DMS153 (cell line): ENCODE measurements at places on chromosomes 13 and 19.

- DNase-seq = no peak
These were observed 23.4 kb downstream of the GP6 start for GRCh38 chr19:55014714-55015113.

DNA sequence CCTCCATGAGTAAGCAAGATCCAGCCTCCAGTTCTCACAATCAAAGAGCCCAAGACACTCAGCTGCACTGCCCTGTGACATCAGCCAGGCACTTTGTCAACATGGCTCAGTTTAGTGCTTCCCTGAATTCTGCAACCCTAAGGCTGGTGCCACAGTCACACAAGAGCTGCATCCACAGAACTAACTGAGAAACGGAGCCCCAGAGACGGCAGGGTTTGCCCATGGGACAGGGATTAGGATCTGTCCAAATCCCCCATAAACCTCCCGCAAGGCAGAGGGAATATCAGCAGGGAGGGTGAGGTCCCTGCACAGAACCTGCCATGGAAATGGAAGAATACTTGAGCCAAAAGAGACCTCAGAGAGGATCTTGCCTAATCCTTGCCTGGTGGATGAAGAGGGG is 70.4 kb upstream of the UQCRFS1 start:
- DNase-seq = no peak

GRCh38 chr19:2540646-2541454 is 64.9 kb downstream of the GADD45B start:
- DNase-seq = no peak

GRCh38 chr19:6533000-6533328 is 2.1 kb downstream of the TNFSF9 start:
- DNase-seq = no peak

GRCh38 chr19:42154471-42155323 is 22.5 kb upstream of the POU2F2 start:
- DNase-seq = peak; percentile 84

DNA sequence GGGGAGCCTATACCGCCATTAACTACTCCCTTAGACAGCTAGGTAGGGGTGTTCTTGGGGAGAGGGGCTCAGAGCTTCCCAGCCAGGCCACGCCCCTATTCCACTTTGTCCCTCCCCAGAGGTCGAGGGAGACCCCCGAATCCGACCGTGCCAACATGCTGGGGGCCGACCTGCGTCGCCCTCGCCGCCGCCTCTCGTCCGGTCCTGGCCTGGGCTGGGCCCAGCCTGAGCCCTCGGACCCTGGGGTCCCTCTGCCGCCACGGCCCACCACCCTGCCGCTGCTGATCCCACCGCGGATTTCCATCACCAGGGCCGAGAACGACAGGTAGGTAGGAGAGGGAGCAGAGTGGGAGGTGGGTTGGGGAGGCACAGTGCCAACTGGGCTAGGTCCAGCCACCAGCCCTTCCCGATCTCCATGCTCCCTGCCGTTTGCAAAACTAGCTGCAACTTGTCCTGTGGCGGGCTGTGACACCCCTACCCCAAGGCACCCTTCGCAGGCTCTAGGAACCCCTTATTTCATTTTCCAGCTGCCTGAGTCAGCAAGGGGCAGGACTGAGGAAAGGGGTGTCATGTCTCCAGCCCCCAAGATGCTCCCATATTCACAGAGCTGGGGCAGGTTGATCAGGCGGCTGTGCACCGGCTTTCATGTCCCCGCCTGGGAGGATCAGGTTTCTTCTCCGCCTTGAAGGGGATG is 2.6 kb upstream of the PDE4A start:
- no peak for DNase-seq

- no peak for DNase-seq
These were observed 717 bp downstream of the SPRYD7 start for GRCh38 chr13:49935171-49936074.

DNA sequence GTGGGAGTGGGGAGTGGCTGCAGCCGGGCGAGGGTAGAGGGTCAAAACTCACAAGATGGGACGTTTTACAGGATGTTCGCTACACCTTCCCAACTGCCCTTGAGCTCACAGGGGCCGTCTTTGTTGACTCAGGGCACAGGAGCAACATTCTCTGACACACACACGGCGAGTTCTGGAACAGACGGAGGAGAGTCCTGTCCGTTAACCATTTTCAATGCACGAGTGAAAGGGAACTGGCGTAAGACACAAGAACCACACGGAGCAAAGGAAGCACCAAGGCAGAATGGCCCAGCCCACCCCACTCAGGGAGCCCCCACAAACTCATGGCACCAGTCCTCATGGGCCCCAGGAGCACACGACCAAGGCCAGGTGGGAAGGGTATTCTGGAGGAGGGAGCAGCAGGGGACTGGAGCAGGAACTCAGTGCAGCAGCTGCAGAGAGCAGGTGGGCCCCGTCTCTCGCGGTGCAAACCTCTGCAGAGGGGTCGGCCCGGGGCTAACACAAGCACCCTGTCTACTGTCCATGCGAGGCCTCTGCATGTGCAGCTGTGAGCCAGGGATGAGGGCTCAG is 37.9 kb upstream of the ISYNA1 start:
- no peak for DNase-seq

DNA sequence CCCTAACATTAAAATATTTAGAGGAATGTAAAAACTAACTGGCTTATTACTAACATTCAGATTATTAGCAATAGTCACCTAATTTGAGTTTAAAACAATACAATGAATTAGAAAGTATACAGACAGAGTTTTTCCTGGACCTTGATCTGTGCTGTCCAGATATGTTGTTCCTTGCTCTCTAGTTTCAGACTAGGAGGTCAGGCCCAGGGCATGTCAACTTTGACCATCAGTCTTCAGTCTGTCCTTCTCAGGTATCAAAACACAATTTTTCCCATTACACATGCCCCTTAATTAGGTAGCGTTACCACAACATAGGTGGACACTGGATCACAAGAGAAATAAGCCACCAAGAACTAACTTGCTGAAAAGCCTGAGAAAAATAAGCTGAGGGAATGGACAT is 197.0 kb downstream of the MAB21L1 start:
- DNase-seq = no peak
